ENCODE measurements at places on chromosomes 3 and 15. TPM values are rescaled to one million over a fixed set of nuclear protein-coding genes. Genes with fewer than 3 reads are reported as not detected.

Gene ILDR1
- polyA plus RNA-seq: 10.5 TPM

Gene NR2E3
- 0.70 TPM for polyA plus RNA-seq

Gene MESP1
- 0.72 TPM for polyA plus RNA-seq

Gene ANKUB1
- polyA plus RNA-seq: not detected

Gene BLM
- polyA plus RNA-seq: 10.3 TPM

Gene ATP1B3
- polyA plus RNA-seq: 170 TPM
